ENCODE measurements at places on chromosomes 16 and 17. TPM values are rescaled to one million over a fixed set of nuclear protein-coding genes. Genes with fewer than 3 reads are reported as not detected.

CCDC43 gene
- 37.1 TPM for polyA plus RNA-seq

FSCN2 gene
- polyA plus RNA-seq = not detected

MYH10 gene
- 3.9 TPM for polyA plus RNA-seq

CA4 gene
- not detected for polyA plus RNA-seq

CDH8 gene
- not detected for polyA plus RNA-seq

CHCT1 gene
- polyA plus RNA-seq = not detected

DNA sequence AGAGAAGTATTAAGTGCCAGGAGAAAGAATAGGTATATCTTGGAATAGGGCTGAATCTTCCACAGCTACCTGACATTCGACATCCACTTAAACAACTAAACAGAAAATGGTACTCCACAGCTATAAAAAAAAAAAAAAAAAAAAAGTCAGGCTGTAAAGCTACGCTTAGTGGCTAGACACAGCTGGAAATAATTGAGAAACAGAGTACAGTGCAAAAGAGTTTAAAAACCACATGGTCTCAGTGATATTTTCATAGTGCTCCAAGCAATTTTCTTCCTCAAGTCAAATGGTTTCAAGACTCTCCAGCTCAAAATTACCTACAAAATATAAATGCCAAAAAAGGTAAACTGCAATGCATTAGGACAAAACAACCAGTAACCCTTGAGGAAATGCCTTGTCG is 607.1 kb downstream of the KCNJ2 start:
- H3K4me1 ChIP-seq = no peaks in the 10 kb centered on the region
- no peak overlapping the region for H3K27ac ChIP-seq
- no peak overlapping the region for H3K4me3 ChIP-seq
- no peaks in the 10 kb centered on the region for H3K36me3 ChIP-seq

DNA sequence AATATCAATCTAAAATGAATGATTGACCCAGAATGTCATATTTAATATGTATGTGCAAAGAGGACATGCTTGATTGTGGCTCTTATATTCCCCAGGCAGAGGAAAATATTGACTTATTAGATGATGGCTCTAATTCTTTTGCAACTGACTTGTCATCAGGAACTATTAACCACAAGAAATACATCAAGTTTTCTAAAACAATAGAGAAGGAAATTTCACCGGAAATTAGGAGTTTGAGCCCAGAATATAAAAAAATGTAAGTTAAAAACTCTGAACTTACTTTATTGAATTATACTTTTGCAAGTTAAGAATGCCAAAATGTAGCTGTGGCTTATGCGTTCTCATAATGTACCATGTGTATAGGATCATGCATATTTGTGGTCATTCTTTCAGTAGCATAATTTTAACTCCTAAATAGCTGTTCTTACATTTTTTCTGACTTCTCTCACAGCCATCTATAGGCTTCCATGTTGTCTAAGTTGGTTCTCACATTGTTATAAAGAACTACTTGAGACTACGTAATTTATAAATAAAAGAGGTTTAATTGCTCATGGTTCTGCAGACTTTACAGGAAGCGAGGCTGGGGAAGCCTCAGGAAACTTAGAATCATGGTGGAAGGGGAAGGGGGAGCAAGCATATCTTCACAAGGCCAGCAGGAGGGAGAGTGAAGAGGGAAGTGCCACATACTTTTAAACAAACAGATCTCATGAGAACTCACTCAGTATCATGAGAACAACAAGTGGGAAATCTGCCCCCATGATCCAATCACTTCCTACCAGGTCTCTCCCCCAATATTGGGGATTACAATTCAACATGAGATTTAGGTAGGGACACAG is 11.6 kb downstream of the EFCAB13 start:
- H3K27me3 ChIP-seq = no peaks in the 10 kb centered on the region
- no peak for DNase-seq
- H3K27ac ChIP-seq = no peak overlapping the region
- no peak overlapping the region for H3K4me3 ChIP-seq
- no peaks in the 10 kb centered on the region for H3K36me3 ChIP-seq

DNA sequence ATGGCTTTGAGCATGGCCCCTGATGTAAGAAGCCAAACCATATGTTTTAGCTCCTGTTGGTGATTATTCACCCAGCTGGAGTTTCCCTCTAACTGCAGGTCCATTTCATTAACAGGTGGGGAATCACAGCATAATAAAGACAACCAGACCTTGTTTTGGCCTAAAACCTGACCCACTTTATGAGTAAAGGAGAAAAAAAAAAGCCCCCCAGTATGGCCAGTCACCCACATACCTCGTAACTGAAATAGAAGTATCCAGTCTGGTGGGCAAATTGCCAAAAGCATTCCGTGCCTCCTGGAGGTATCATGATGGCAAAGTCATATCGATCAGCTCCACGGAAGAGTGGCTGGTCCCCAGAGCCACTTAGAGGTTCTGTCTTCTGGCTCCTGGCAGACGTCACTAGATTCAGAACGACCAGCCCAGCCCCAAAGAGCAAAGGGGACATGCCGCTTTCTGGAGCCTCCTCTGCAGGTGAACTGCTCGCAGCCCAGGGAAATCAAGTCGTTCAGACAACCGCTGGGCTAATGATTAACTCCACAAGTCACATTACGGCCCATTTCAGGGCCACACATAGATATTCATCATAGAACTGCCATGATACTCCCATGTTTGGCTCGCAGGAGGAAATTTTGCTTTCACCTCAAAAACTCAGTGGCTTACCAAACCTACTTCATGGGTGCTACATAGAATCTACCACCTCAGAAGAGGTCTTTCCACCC is at the start of gene TMED6:
Gene TMED6 (minus strand): TSS at position 478 of the 719 bp plus-strand sequence. CDS start 33 bp downstream, at position 445.
- H3K27me3 ChIP-seq = no peaks in the 10 kb centered on the region
- no peak within 1 kb of the TSS for H3K27ac ChIP-seq
- no peaks in the 10 kb centered on the region for H3K36me3 ChIP-seq
- H3K4me1 ChIP-seq = no peaks in the 10 kb centered on the region
- H3K4me3 ChIP-seq = no peak within 1 kb of the TSS

DNA sequence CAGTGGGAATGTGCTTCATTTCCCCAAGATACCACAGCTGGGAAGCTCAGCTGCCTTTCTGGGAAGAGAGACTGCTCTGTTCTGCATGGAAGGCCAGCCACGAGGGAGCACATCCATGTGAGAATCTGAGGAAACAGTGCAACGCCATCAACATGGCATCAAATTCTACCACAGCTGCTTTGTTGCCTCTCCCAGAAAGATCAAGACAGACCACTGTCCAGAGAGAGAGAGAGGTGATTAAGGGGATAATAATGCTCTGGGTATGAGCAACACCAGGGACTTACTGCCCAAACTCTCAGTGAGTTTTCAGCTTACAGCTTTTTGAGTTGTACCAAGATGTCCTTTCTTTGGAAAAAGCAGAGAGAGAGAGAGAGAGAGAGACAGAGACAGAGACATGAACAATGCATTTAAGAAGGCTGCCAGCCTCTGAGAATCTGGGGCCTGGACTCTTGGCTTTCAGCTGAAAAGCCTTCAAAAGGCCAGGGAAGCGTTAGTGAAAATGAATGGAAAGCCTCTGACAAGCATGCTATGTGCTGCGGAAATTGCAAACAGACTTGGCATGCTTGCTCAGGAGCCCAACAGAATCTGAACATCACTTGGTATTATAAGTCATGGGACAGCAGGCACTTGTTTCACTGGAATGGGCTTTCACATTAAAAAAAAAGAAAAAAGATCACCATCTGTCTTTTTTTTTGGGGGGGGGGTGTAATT is 223.1 kb downstream of the MAP2K6 start:
- H3K36me3 ChIP-seq = no peaks in the 10 kb centered on the region
- H3K4me1 ChIP-seq = no peaks in the 10 kb centered on the region
- no peak for DNase-seq
- H3K4me3 ChIP-seq = no peak overlapping the region
- no peaks in the 10 kb centered on the region for H3K27me3 ChIP-seq

DNA sequence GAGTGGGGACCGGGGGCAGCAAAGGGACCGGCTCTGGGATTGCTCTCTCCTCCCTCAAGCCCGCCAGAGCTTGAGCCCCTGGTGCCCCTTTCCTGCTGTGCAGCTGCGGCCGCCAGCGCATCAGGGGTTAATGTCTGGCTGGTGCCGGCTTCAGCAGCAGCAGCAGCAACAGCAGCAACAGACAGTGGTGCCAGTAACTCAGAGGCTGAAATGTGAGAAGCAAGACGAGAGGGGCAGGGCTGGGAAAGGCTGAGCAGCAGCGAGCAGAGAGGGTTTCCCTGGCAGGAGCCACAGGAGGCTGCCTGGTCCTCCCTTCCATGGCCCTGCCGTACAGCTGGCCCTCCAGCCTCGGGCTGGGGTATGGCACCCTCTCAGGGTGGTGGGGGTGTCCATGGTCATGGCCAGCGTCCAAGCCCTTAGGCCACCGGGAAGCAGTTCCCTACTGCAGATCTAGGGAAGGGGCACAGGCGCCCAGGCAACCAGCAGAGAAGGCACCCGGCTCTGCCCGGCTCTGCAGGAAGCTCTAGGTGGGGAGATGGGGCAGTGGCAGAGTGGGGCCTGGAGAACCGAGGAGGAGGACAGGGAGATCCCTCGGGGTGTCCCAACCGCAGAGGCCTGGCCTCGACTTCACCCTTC is 21.1 kb upstream of the TFAP4 start:
- no peak overlapping the region for H3K27ac ChIP-seq
- H3K36me3 ChIP-seq = no peaks in the 10 kb centered on the region
- H3K4me3 ChIP-seq = no peak overlapping the region
- no peaks in the 10 kb centered on the region for H3K27me3 ChIP-seq
- H3K4me1 ChIP-seq = no peaks in the 10 kb centered on the region

GRCh38 chr16:50360033-50360778 is 8.6 kb downstream of the BRD7 start:
- no peak overlapping the region for H3K4me3 ChIP-seq
- H3K4me1 ChIP-seq = no peaks in the 10 kb centered on the region
- no peaks in the 10 kb centered on the region for H3K27me3 ChIP-seq
- no peak overlapping the region for H3K27ac ChIP-seq
- no peak for DNase-seq

DNA sequence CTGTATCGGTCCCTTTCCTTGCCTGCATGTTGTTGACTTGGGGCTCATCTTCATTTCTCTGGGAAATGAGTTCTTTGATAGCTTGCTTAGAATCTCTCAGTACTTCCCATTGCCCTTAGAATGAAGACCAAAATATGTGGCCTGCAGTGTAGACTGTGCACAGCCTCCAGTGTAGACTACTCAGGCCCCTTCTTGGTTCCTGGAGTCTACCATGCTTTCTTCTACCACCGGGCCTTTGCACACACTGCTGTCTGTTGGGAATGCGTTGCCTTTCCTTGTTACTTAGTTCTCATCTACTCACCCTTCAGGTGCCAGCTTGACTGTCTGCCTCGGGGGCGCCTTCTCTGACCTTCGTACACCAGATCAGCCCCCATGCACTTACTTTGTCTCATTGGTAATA is 82.0 kb downstream of the ABCC1 start:
- H3K27ac ChIP-seq = no peak overlapping the region
- H3K36me3 ChIP-seq = peaks cover 14% of the 10 kb centered on the region
- H3K4me1 ChIP-seq = peaks cover 10% of the 10 kb centered on the region
- H3K4me3 ChIP-seq = no peak overlapping the region

GRCh38 chr17:38725066-38725465 is 5.1 kb upstream of the CISD3 start:
- H3K36me3 ChIP-seq = peaks cover 3% of the 10 kb centered on the region
- no peak for DNase-seq
- H3K27ac ChIP-seq = no peak overlapping the region
- H3K27me3 ChIP-seq = no peaks in the 10 kb centered on the region

DNA sequence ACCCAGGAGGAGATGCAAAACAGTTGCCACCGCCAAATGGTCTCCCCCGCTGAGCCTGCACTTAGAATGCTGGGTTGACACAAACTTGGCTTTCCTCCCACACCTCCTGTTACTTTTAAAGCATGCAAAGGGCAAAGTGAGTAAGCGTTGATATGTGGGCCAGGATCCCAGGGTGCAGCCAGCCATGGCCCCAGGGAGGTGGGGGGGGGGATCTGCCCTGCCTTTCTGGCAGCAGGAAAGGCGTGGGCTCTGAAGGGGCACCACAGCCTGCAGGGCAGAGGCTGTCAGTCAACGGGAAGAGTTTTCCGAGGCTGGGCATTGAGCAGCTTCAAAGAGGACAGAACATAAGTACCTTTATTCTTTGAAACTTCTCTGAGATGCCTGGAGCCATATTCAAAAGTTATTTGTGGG is 142.3 kb downstream of the ABCC12 start:
- no peaks in the 10 kb centered on the region for H3K27me3 ChIP-seq
- H3K27ac ChIP-seq = no peak overlapping the region
- H3K36me3 ChIP-seq = no peaks in the 10 kb centered on the region
- H3K4me3 ChIP-seq = no peak overlapping the region

- no peak for DNase-seq
- H3K4me1 ChIP-seq = no peaks in the 10 kb centered on the region
- no peak overlapping the region for H3K27ac ChIP-seq
- no peaks in the 10 kb centered on the region for H3K36me3 ChIP-seq
- no peaks in the 10 kb centered on the region for H3K27me3 ChIP-seq
Measured at GRCh38 chr16:31055613-31056012, 18.4 kb downstream of the ZNF668 start.

DNA sequence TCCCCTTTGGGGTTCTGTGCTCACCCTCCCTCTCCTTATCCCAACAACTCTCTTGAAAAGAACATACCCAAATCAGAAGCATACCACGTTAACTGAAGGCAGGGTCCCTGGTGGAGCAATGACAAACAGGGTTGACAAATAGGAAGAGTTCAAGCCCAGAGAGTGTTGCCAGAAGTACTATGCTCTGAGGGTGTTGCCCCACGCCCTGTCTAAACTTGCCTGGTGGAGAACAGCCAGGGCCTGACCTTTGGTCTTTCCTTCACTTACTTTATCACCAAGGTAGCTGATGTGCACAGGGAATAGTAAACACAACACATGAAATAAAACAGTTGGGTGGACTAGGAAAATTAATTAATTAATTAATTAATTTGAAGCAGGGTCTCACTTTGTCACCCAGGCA is 23.3 kb downstream of the ZNF75A start:
- H3K27ac ChIP-seq = no peak overlapping the region
- H3K27me3 ChIP-seq = no peaks in the 10 kb centered on the region
- H3K36me3 ChIP-seq = no peaks in the 10 kb centered on the region
- no peak for DNase-seq

DNA sequence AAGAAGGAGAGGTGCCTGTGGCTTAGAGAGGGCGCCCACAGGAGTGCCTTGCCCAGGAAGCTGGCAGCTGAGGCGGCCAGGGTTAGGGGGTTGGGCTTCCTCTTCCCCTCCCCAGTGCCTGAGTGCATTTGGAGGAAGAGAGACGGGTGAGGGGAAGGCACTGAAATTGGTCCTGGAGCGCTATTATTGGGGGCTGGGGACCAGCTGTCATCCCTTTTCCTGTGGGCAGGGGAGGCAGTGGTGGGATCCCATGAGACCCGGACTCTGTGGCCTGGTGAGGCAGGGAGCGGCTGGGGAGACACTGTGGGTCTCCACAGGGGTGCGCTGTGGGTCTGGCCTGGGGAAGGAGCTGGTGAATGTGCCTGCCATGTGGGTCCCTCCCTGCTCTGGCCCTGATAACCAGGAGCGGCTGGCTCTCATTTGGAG is 259.7 kb downstream of the SEC14L1 start:
- DNase-seq = no peak
- H3K27me3 ChIP-seq = no peaks in the 10 kb centered on the region
- peaks cover 20% of the 10 kb centered on the region for H3K36me3 ChIP-seq
- no peak overlapping the region for H3K4me3 ChIP-seq
- H3K27ac ChIP-seq = peak overlapping the region; percentile 3
